ENCODE measurements at places on chromosomes 6 and 20.

DNA sequence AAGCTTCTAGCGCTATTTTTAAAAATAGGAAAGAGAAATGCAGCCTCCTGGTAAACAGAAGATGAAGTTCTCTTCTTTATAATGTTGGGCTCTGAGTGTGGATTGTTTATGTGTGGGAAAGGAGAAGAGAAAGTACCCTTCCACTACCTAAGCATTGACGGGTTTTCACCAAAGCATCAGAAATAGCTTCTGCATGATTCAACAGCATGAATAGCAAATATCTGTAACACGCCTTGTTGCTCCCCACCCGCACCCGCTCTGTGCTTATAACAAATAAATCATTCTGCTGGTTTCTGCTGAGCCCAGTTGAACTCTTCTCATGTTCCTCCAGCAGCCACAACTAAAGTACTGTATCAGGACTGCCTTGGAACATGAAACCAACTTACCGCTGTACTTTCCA lies 20.7 kb downstream of the TXLNB start:
- DNase-seq = no peak

- DNase-seq = no peak
These were observed 196.4 kb upstream of the CCN2 start for GRCh38 chr6:132147530-132148011.

DNA sequence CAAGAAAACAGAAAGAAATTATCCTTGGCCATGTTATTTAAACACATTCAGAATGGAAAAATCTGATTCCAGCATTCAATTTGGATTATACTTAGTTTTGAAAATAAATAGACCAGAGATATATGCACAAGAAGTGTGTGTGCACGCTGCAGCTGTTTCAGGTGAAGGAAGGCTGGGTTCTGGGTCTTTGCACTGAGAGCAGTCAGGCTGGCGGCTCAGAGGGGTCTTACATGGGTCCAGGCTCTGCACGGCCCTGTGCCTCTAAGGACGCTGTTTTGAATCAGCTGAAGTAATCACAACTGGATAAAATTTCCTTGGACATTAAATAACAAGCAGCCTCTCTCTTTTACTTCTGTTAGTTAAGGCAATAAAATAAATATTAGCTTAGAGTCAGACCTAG lies 31.8 kb downstream of the GCLC start:
- DNase-seq = no peak

- DNase-seq = no peak
These were observed 87.4 kb downstream of the GPR63 start for GRCh38 chr6:96749891-96750290.

DNA sequence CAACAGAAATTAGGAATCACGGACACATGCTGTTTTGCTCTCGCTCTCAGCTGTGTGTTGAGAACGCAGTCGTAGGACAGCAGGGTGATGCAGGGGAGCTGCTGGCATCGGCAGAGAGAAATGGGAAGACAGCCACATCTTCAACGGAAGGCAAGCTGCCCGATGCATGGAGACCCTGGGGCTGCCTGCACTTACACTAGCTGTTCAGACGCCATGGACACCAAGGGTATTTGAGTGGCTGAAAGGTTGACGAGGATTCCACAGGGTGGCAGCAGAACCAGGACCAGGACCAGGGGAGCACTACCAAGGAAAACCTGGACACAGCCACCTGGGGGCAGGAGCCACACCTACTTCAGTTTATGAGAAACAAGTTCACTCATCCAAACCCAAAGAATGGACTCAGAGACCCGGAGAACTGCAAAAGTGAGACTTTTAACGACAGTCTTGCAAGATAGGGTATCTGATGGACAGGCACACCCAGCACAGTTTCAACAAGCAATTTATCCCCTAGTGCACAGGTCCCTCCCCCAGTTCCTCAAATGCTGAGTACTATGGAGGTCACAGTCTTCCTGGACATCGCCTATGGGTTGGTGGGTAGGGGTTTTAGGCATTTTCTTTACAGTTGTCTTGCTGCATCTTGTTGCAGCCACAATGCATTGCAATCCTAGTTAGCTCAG lies 56.3 kb upstream of the ENTPD6 start:
- DNase-seq = no peak

DNA sequence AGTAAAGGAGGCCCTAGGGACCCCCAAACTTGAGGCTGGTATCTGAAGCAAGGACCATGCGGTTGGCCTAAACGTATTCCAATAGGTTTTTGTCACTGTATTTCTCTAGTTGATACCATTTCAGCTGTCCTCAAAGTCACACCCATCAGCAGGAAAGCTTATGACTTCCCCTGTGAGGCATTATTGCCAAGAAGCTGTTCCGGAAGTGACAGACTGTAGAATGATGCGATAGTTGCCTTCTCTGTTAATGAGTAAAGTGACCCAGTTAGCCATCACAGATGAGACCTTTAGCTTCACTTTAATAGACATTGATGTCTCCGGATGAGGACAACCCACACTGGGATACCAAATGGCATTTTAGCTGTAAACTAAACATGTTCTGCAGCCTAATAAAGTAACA lies 147.9 kb downstream of the RNGTT start:
- DNase-seq = no peak

GRCh38 chr6:135522965-135523692 lies 25.6 kb upstream of the AHI1 start:
- no peak for DNase-seq
